Astrocyte of the cerebellum (primary cell): ENCODE measurements at places on chromosomes 12 and 14.

GRCh38 chr14:95700221-95700976, 13.5 kb downstream of the TCL1A start:
- DNase-seq: no peak

DNA sequence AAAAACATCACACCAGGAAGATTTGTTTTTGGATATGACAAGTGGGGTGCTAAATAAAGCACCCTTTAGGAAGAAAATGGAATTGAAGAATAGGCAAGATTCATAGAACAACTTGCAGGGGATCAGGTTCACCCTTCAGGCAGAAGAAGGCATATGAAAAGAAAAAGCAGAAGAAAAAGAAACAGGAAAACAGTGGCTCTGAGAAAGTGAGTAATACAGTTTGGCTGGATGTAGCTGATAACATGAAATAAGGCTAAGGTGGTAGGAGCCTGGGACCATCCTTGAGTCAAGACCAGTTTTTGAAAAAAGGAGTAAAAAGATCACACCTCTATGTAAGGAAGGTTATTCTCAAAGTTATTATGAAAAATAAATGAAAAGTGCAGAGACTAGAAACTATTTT, 42.4 kb downstream of the TRIP11 start:
- no peak for DNase-seq

DNA sequence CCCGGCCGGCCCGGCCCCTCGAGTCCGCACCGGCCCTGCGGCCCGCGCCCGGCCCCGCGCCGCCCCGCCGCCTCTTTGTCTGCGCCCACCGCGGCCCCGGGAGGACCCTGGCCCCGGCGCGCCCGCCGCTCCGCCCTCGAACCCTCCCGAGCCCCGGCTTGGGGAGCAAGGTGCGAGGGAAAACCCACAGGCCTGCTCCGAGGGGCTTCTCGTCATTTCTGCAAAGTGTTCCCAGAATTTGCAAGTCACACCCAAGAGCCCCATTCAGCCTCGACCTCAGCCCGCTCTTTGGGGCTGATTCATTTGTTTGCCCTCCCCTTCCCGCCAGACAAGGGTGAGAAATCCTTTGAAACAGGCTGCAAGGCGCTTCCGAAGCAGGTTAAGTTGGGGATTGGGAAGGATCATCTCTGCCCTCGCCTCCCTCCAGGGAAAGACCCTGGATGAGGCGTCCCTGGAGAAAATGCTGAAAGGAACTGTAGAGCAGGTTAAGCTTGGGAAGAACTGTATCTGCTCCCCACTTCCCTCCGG, 325 bp upstream of the CLIP1 start:
- DNase-seq: no peak

DNA sequence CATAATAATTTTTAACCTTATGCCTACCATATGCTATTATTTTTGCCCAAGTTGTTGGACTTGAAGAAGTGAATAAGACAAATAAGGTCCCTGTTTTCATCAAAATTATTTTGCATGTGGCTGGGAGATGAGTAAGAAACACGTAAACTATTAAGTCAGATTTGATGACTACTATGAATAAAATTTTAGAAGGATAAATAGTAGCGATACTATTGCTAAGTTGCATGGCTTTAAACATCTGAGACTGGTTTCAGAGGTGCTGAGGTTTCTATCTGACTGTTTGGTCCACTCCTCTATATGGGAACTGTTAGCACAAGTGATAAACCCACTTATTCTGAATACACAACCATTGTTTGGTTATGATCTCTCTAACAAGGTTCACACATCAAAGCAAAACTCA, 674.3 kb upstream of the MDGA2 start:
- no peak for DNase-seq

- DNase-seq: no peak
These were observed 59.1 kb downstream of the DUSP16 start for GRCh38 chr12:12503384-12504078.
